ENCODE measurements at places on chromosomes 5 and 9.

- DNase-seq: no peak
Measured at GRCh38 chr9:126519660-126520420, 93.9 kb upstream of the LMX1B start.

- no peak for DNase-seq
Measured at GRCh38 chr9:111271481-111272080, 58.4 kb downstream of the OR2K2 start.

- DNase-seq: no peak
Measured at GRCh38 chr9:28365728-28366127, 792.4 kb upstream of the C9orf72 start.

DNA sequence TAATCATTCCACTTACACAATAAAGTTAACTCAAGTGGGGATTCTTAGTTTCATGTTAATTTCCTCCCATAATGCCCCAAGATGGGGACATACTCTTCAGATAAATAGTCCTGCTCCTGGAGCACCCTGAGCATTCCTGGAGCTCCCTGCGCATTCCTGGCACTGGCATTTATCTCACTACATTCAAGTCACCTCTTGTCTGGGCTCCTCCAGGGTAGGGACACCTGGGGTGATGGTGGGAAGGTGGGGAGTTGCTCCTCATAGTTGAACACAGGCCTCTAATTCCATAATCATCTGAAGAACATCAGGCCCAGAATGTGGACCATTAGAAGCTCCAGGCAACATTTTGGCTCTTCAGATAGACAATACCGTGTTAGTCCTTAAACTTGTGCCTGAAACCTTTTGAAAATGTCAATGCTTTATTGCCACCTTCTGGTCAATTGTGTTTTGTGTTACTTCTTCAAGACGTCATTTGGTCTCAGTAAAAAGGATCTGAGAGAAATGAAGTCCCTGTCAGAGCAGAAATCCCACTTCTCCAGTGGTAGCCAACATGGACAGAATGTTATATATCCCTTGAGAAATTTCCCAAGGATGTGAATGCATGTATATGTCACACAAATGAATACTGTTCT, 14.2 kb upstream of the AGGF1 start:
- no peak for DNase-seq

GRCh38 chr5:68683632-68684036, 410.2 kb upstream of the SLC30A5 start:
- no peak for DNase-seq

DNA sequence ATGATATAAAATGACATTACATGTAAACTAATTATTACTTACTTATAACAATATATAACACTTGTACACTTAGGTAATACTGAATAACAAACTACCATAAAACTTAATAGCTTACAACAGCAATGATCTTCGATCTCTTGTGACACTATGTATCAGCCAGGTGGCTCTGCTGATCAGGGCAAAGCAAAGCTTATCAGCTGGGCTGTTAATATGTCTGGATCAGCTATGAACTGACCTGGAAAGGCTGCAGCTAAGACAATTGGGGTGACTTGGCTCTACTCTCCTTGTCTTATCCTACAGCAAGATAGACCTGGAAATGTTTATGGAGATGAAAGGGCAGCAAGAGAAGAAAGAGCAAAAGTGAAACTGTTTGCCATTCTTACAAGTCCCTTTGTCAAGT, 511.3 kb downstream of the TLR4 start:
- DNase-seq: no peak

DNA sequence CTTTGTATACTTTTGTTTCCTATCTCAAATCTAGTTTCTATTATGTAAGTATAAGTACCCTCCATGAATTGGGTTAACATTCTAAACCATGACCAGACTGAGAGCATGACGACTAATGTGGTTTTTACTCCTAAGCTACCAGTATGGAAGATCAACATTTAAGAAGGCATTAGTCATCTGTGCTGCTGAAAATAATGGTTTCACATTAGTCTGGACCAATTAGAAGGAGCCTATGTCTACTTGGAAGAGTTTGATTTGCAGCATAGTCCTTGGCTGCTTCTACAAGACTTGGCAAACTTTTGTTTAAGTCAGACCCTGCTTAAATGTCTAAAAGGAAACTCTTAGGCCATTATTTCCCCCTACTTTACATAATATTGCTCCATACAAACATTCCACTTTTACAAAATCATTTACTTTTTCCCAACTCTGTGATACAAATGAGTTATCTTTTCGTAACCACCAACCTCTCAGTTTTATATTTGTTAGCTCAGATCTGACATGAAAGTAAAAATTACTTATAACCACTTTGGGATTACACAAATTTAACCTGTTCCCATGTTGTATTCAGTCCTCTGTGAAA, 186.7 kb downstream of the COMMD10 start:
- no peak for DNase-seq

- no peak for DNase-seq
Measured at GRCh38 chr9:6955251-6955921, 197.6 kb downstream of the KDM4C start.

DNA sequence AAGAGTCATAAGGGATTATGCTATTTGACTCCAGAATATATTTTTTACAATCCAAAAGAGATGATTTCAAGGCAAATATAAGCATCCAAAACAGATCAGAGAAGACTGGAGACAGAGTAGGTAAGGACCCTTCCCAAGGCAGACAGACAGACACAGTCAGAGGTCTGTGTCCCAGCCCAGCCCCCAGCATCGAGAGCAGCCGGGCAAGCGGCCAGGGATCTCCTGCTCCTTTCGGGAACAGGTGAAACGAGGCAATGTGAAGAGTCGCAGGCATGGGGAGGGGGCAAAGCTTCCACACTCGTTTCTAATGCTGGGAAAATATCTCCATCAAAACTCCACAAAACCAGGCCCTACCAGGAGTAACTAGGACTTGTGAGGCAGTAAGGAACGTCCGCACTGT, 5.8 kb downstream of the PAEP start:
- no peak for DNase-seq

GRCh38 chr5:113652161-113652560, 138.7 kb downstream of the YTHDC2 start:
- no peak for DNase-seq

GRCh38 chr9:9603345-9603744, 1009.5 kb downstream of the PTPRD start:
- DNase-seq: no peak

GRCh38 chr5:40754381-40755092, 1.2 kb downstream of the TTC33 start:
- peak; percentile 62 for DNase-seq

- DNase-seq: no peak
Measured at GRCh38 chr9:7104625-7105024, 346.9 kb downstream of the KDM4C start.
